ENCODE measurements at places on chromosomes 6 and 20. TPM values are rescaled to one million over a fixed set of nuclear protein-coding genes. Genes with fewer than 3 reads are reported as not detected.

Gene ZGPAT
- total RNA-seq: 6.5 TPM

Gene ZNF311
- 6.9 TPM for total RNA-seq

Gene DUSP15
- total RNA-seq: 9.8 TPM

Gene KCNB1
- total RNA-seq: 5.7 TPM

DNA sequence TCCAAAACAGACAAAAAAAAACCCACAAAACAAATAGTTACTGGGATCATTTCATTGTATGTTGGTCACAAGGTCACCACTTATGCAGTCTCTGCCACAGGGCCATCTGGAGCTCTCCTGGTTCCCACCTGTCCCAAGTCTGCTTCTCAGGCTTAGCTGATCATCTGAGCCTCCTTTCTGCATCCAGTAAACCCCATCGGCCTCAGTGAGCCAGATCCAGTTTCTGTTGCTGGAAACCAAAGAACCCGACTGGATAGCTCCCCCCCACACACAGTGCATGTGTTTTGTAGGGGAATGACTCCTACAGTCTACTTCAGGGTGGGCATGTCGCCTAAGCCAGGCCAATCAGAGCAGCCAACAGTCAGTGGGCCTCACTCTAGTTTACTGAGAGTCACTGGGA is 233.3 kb downstream of the PREX1 start:
- no peak for DNase-seq

DNA sequence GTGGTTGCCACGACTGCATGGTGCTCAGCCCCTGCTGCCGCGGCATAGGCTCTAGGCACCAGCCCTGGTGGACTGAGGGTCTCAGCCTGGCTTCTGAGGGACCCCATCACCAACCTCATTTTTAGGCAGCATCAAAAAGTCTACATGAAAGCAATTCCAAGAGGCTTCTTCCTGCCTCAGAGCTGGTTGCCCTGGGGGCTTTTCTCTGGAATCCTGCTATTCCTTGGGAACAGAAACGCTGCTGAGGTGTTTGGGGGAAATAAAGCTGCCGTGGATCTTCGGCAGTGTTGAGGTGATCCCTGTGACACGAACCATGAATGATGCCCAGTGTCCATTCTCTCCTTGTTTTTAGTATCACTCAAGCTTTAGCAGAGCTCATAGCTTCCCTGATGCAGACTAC is 148.4 kb upstream of the LRFN2 start:
- no peak for DNase-seq

GRCh38 chr6:50711686-50712085 is 1.6 kb upstream of the TFAP2D start:
- DNase-seq: no peak

All from frontal cortex (tissue), 4 donors.